HTR-8/SVneo (cell line): ENCODE measurements at places on chromosomes 4 and X.

- no peak for DNase-seq
Observed at GRCh38 chr4:170691168-170691567, 601.4 kb upstream of the AADAT start.

DNA sequence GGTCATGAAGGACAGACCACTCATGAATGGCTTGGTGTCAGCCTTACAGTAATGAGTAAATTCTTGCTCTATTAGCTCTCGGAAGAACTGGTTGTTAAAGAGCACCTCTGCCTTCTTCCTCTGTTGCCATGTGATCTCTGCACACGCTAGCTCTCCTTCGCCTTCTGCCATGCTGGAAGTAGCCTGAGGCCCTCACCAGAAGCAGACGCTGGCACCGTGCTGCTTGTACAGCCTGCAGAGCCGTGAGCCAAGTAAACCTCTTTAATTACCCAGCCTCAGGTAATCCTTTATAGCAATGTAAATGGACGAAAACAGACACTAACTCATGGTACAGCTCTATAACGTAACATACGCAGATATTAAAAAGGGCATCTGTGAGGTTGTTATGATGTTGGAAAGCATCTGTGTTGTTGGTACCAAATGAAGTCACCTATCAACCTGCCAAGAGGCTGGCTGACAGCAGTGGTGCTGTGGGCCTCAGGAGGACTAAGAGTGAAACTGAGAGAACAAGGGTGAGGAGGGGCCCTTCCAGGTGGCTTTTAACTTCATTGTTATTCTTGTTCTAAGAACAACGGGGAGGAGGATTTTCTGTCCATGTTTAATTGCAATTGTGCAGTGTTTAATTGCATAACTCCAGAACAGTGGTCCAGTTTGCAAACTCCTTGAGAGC lies 69.2 kb downstream of the CRMP1 start:
- no peak for DNase-seq

DNA sequence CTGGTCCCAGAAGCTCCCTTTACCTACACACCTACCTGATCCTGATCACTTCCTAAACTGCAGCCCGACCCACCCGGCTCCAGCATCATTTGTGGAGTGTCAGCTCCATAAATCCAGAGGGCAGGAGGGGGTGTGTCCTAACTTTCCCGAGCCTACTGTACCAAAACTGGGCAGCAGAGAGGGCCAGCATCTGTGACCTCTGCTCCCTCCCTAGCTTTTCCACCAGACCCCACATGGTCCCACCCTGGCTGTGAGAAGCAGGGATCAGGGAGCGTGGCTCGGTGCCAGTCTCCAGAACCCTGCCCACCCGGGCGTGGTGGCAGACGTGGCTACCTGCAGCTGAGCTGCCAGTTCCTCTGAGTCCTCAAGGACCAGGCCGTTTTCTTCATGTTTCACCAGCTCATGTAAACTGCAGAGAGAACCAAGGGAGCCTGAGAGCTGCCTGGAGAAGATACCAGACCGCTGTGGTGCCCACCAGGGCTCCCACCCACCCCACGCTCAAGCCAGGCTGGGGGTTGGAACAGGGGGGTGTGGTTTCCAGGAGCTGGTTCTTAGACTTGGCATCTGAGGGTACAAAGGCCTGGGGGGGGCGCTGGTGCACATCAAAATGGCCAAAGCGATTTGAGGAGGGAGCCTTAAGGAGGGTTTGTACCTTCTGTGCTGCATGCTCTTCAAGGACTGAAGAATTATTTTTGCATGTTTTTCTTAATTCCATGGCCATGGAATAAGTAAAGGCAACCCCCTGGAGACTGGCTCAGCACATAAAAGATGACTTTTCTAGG lies 76.7 kb upstream of the DRD5 start:
- DNase-seq = no peak

- DNase-seq = no peak
Observed at GRCh38 chrX:114712466-114712865, 128.6 kb downstream of the HTR2C start.

DNA sequence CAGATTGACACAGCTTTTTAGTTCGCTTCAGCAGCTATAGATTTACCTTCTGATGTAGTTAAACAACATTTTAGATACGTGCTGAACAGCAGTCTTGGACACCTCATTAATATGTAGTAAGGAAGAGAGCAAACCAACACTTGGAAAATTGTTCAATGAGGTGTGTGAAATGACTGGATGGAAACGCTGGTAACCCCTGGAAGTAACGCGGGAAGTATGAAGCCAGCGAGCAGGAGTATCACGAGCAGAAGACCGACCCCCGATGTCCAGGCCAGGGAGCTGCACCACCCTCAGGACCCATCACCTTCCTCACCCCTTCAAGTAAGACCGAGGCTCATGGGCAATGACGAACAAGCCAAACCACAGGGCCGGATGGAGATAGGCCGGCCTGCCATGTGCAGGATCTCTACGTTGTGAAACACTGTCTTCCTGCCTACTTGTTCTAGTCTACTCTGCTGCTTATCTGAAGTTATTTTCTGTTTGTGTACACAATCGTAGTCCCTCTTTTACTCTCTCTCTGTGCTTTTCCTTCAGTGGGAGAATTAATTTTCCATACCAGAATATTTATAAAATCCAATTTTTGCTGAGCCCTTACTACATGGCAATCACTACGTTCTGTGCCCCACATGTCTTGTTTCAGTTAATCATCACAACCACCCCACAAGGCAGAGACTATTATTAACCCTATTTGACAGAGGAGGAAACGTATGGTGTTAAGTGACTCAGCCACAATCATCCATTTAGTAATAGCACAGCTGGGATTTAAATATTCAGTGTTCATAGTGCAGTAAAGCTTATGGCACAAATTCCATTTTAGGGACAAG lies 221.7 kb downstream of the APBB2 start:
- DNase-seq = no peak

DNA sequence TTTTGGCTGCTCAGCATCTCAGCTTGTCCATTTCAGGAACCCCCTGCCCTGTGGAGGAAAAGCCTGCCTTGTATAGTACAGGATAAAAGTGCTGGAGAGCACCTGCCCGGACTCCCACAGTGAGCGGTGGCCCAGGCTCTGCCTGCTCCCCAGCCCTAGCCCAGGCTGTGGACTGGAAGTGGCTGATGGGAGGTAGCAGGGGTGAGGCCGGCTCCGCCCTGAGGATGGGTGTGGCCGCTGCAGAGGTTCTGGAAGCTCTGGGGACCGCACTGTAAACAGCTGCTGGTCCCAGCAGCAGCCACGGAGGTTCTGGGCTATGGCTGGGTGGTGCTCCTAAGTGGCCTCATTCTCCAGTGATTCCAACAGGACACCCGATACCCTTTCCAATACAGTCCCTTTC lies 56.6 kb upstream of the HELT start:
- DNase-seq = no peak

GRCh38 chr4:182188622-182189021 lies 54.6 kb upstream of the TENM3 start:
- DNase-seq = no peak

DNA sequence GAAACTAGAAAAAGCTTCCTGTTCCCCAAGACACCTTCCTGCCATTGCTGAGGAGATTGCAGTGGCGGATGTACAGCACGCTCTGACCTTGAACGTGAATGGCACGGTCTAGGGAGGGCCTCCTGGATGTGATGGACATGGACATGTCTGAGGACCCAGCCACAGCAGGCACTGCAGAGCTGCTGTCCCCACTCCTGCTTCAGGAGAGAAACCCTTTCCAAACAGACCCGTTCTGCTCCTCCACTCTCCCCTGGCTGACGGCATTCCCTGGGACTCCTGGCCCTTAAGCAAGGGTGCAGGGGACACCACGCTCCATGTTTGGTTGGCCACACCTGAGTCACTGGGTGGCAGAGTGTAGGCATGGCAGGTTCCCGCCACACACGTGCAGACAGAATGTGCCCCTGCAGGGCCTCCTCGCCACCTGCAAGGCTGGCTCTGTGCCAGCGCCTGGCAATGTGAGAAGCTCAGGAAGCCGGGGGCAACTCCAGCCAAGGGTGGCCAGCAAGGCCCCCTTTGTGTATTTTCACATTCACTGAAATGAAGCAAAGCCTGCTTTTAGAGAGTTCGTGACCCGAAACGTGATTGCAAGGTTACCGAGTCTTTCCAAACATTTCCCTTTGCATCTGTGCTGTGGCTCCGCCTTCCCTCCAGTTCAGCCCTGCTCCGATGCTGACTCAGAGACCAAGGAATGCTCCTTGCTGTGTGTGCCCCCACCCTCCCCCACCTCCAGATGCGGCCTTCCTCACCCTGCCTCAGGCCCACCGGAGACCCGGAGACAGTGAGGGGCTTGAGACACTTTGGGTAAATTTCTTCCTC lies 46.1 kb downstream of the HTRA3 start:
- peak; percentile 88 for DNase-seq

- no peak for DNase-seq
Observed at GRCh38 chr4:1047976-1048772, 36.7 kb downstream of the FGFRL1 start.

GRCh38 chr4:177008071-177008835 lies 215.5 kb upstream of the VEGFC start:
- no peak for DNase-seq

- no peak for DNase-seq
Observed at GRCh38 chrX:156002507-156002906, 5.0 kb downstream of the IL9R start.

DNA sequence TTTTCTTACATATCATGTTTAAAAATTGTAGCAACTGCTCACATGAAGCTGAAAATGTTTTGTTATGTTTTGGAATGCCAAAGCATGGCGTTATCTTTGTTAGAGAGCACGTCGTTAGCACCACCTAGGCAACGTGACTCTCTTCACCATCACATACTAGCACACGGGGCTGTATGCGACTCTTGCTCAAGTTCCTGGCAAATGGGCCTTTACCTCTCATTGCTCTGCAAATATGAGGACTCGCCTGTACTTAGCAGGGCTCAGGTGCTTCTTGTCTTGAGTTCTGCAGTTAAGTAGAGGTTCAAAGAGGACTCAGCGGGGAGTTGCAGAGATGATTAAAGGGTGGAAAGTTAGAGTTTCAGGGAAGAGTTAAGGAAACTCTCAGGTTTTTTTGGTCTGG lies 59.4 kb downstream of the CLCN4 start:
- no peak for DNase-seq

DNA sequence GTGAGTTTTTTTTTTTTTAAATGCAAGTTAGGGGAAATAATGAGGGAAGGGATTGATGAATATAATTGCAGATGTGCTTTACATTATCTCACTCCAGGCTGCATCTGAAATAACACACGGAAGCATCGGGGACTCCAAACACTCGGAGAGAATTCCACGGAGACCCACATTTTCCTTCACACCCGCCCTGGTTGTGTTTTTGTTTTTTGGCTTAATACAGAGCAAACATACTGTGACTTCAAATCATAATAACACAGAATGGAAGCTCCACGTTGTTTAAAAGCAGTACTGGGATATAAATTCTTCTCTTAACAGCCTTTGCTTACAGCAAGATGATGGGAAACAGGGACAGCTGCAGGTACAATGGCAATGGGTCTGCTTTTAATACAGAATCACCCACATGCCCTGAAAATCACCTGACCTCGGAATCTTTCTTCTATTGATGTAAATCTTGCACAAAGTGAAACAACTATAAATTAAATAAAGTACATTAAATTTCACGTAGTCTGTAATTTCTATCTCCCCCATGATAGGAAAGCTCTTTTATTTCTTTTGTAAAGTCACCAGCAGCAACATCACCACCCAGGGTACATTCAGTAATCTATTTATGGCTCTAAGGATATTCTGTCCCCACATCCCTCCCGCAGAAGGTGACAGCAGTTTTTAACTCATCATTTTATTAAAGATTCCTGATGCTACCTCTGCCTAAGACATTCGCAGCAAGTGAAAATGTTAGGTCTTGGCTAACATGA lies 119.3 kb downstream of the ZNF827 start:
- no peak for DNase-seq

GRCh38 chr4:8304827-8305695 lies 35.5 kb downstream of the HTRA3 start:
- no peak for DNase-seq

DNA sequence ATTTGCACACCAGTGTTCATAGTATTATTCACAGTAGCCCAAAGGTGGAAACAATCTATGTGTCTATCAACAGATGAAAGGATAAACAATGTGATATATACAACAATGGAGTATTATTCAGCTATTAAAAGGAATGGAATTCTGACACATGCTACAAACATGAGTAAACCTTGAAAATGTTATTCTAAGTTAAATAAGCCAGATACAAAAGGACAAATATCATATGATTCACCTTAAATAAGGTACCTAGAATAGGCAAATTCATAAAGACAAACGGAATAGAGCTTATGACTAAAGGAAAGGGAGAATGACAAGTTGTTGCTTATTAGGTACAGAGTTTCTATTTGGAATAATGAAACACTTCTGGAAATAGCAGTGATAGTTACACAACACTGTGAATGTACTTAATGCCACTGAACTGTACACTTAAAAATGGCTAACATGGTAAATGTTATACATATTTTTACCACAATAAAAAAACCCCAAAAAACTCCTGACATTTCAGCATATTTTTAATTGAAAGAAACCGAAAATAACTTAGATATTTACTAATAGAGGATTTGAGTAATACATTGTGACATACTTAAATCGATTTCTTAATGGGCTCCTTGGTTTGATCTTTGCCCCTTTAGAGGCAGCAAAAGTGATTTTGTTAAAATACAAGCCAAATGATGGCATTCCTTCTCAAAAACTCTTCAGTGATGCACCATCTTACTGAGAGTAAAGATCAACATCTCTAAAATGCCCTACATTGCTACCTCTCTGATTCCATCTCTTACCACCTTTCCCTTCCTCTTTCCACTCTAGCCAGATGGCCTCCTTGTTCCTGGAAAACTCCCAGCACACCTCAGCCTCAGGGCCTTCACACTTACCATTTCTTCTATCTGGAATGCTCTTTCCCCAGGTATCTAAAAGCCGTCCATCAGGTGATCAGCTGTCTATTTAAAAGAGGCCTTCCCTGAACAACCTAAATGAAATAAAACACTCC lies 8.6 kb upstream of the CYP2U1 start:
- DNase-seq = no peak

GRCh38 chr4:92339676-92340075 lies 35.9 kb downstream of the GRID2 start:
- DNase-seq = no peak

DNA sequence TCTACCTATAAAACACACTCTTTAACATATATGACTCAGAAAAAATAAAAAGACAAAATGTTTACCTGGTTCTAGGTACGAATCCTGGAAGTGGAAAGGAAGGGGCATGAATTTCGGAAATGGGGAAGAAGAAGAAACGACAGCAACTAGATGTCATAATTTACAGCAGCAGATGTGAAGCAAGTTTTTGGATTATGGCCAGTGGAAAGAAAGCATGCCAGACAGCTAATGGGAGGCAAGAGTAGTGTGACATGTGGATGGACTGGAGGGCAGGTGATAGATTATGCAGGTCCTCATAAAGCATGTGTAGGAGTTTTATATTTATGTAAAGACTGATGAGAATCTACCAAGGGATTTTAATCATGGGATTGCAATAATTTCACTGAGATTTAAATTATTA lies 279.0 kb upstream of the TACR3 start:
- no peak for DNase-seq

DNA sequence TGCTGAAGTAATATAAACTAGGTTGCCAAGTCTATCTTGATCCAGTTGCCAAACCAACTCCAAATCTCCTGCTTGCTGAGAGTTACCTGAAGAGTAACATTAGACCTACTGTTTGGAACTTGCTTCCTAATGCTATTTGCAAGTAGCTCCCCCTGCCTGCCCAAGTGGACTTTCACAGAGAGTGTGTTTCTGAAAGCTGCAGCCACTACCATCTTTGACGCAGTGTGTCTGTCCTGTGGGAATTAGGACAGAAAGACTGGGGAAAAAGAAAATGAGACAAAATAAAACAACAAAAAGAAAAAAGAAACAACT lies 195.0 kb upstream of the HS3ST1 start:
- no peak for DNase-seq
